Lower lobe of right lung (tissue), 2 donors: ENCODE measurements at places on chromosomes 12 and 14.
A peak's percentile ranks its signal among the peaks of the same experiment; 100 is the strongest.

- peak; percentile 87 for DNase-seq
These were observed 64.3 kb upstream of the DDHD1 start for GRCh38 chr14:53217316-53217994.

DNA sequence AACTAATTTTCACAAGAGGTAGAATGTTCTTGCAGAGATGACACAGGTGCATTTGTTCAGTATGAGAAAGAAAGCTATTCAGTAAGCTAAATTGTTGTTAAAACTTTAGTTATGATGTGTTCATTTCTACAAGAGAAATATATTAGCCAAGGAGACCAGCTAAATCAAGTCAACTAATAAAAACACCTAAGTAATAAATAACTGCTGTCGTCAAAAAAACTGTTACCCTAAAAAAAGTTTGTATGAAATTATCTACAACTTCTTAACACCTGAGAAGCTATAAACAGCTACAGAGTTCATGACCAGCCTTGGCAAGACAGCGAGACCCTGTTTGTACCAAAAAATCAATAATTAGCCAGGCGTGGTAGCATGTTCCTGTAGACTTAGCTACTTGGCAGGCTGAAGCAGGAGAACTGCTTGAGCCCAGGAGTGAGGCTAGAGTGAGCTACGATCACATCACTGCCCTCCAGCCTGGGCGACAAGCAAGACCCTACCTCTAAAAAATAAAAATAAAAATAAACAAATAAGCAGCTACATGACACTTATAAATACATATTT lies 67.6 kb upstream of the AP4S1 start:
- no peak for DNase-seq

DNA sequence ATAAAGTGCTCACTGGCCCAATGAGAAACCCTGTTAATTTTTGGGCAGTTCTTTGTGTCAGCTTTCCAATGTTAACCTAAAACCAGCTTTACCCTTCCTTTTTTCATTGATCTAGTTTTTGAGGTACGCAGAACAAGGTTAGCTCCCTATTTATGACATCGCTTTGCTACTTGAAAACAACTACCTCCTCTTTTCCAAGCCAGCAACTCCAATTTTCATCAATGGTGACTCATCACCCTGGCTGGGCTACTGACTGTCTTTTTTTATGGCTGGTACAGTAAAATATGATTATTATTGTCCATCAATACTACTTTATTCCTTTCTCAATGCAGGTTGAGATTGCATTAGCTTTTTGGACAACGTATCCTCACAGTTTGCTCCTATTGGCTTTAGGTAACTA lies 22.5 kb upstream of the AKAP6 start:
- DNase-seq = no peak

DNA sequence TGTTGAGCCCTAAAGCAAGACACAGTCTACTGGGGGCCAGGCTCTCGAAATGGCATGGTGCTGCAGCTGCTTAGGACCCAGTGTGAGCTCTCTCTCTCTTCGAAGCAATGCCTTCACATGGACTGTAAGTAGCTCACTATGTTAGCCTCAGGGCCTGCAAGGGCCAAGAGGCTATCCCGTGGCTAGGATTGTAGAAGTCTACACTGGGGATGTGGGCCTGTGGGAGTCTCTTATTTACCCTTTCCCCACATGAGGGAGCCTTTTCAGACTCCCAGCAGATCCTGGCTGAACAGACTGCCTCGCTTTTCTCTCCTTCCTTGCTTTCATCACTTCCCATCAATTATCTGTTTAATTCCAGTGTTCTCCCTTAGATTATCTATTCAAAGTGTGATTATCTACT lies 101.4 kb downstream of the GPR65 start:
- no peak for DNase-seq

DNA sequence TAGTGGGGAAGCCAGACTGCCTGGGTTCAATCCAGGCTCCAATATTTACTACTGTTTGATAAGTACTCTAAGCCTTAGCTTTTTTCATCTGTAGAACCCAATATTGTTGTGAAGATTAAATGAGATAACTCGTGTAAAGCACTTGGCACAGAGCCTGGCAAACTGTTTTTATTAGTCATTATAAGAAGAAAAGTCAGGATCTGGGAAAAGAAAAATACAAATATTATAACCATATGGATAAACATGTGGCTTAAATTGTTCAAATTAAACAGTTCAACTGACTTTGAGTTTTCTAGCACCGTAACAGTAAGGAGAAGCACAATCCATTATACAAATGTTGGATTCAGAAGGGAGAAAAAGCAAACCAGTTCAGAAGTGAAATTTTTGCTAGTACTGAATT lies 22.0 kb upstream of the CDK17 start:
- no peak for DNase-seq

DNA sequence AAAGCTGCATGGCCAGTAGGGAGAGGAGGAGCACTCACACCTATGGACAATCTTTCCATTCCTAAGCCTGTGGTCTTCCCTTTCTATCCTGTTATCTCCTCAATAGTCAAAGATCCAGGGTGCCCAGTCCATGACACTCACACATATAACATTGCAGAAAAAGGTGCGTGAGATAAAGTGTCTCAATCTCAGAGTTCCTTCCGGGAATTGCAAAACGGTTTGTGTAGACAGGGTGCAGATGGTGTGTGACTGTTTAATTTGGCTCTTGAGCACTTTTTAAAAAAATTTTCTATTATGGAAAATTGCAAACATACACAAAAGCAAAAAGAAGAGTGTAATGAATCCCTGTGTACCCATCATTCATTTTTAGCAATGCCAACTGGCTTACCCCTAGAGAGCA lies 1493.6 kb downstream of the AACS start:
- no peak for DNase-seq

GRCh38 chr12:131091976-131092691 lies 138.4 kb downstream of the ADGRD1 start:
- peak; percentile 30 for DNase-seq

GRCh38 chr12:62917926-62918325 lies 17.0 kb downstream of the PPM1H start:
- no peak for DNase-seq

DNA sequence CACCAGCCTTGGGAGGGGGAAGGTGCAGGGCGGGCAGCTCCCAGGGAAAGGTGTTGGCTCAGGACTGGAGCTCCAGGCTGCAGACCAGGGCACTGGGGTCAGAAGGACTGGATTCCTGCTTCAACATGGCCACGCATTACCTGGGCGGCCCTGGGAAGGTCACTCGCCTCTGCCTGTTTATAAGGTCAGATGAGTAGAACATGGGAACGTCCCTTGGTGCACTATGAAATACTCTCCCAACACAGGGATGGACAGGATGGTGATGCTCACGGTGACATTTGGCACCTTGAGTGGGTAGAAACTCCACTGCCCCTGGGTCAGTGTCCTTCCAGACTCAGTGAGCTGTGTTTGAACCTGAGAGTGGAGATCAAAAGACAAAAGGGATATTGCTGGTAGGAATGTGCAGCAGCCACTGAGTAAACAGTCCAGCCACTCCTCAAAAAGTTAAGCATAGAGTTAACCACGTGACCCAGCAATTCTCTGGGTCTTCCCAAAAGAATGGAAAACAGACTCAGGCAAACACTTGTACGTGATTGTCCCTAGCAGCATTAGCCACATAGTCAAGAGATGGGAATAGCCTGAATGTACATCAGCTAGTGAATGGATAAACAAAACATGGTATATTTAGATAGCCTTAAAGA lies 9.1 kb upstream of the BDKRB2 start:
- no peak for DNase-seq

GRCh38 chr12:42660968-42661937 lies 71.7 kb upstream of the PRICKLE1 start:
- no peak for DNase-seq

DNA sequence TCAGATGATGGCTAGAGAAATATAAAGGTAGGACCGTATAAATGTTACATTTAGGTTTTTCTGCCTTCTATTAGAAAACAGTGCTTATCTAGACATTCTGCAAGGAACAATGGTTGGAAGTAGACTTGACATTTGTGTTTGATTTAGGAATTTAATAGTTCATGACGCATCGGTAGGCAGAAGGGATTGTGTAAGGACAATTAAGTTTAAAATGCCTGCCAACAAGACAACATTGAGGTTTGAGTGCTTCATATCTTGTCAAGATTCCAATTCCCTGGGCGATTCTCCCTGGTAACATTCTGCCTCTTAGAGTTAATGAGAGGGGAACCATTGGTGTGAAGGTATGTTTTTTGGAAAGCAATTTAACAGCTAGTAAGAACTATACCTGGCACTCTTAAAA lies 186.8 kb upstream of the RBM19 start:
- DNase-seq = no peak

- no peak for DNase-seq
These were observed 235.0 kb downstream of the ATP23 start for GRCh38 chr12:58176296-58176869.

DNA sequence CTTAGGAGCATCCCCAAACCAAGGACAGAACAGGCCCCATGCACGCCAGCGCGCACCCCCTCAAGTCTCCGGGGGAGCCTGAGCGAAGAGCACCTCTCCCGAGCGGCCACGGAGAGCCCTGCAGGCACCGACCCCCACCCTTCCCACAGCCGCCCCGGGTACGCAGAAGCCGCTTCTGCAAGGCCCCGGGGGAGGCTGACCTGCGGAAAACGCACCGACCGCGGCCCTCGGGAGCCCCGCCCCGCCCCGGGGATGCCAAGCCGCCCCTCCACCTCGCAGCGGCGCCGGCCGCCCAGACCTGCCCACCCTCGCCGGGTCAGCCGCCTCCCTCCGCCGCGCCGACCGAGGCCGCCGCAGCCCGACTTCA lies 385 bp downstream of the CAPRIN2 start:
- DNase-seq = no peak

DNA sequence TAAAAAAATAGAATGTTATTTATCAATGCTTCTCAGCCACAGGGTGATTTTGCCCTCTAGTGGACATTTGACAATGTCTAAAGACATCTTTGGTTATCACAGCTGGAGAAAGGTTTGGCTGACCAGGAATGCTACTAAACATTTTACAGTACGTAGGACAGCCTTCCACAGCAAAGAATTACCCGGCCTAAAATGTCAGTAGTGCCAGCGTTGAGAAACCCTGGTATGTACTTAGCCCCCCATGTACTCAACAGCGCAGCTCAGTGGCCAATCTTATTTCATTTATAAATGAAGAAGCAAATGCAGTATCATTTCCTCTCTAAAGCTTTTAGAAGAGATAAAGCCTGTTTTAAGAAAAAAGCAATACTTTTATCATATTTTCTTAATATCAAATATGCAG lies 5.8 kb downstream of the MARK3 start:
- no peak for DNase-seq

DNA sequence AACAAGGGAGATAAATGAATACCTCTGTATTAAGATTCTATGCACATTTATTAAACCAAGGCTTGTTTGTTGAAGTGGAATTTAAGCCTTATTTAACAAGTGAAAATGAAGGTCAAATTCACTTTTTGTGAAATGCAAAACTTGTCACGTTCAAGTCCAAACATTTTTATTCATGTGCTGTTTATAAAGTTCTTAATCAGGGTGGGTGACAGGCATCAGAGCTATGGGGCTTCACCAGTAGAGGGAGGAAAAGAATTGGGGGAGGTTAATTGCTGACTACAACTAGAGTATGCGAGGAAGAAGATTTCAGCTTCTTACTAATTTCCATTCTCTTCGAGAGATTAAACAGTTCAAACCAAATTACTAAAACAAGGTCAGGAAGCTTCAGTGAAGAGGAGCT lies 9.7 kb downstream of the MOK start:
- no peak for DNase-seq

GRCh38 chr12:42502682-42503081 lies 86.9 kb downstream of the PRICKLE1 start:
- DNase-seq = no peak

DNA sequence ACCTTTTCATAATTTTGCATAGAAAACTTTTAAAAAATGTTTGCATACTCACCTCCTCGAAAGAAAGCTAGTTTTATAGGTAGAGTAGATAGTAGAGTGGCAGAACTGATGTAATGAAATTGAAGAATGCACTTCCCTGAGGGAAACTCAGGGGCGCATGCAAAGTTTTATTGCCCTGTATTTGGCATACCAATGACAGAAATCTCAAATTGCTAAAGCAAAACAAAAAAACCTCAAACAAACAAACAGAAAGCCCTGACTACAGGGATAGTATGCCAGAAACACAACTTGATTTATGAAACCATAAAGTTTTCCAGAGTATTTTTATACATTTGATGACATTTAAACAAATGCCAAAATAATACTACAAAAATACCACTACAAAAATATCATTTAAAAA lies 1.8 kb downstream of the RASSF9 start:
- no peak for DNase-seq

- no peak for DNase-seq
These were observed 105.3 kb downstream of the KCNH5 start for GRCh38 chr14:62939970-62940369.

DNA sequence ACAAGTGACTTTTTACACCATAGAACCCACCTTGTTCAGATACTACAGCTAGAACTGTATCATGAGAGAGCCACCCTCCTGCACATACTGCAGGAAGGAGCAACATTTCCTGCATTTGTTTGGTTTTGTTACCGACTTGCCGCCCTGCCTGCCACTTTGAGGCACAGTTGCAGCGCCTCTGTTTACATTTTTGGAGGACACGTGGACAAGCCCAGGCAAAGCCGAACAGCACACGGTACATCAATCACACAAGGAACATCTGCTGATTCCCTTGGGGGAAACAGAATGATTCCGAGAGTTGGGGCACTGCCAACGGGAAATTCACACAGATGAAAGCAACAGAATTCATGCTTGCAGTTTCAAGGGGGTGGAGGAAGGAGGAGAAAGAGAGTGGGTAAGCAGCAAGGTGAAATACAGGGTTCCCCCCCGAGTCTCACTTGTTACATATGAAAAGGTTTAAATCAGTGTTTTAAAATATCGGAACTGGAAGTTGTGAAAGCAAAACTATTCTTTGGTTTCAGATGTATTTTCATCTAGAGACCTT lies 110.7 kb downstream of the BTG1 start:
- DNase-seq = peak; percentile 46

DNA sequence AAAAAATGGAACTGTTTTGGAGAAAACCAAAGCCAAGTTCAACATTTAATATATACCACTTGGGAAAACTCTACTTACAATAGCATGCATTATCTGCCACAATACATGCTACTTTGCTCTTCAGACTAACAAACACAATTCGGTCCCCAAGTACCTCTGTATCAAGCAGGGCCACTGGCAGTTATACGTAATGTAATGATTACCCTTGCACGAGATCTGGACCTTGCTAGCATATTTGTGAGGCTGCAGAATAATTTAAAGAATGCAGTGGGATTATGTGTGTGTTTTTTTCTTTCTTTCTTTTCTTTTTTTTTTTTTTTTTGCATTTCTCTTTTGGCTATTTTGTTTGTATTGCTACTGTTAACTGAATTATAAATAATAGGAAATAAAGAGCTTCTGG lies 22.8 kb upstream of the PYGL start:
- no peak for DNase-seq

GRCh38 chr12:131466932-131467331 lies 244.0 kb upstream of the SFSWAP start:
- no peak for DNase-seq
